Stimulated activated CD4-positive, alpha-beta T cell treated with anti-CD3 and anti-CD28 coated beads, Interleukin-15, amount 100 ng/mL, for 48 hours (primary cell): ENCODE measurements at places on chromosomes 13 and 19.

DNA sequence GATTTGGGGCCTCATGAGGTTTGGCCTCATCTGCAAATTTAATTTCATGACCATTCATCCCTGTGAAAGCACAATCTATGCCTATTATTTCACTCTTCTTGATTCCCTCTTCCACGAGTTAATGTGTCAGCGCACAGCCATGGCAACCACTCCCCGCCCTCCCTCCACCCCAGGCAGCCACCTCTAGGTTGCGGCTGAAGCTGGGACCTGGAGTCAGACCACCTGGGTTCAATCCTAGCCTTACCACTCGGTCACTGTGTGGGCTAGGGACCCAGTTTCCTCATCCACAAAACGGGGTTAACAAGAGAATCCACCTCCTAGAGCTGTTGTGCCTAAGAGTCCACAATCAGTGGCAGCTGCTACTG lies 9.8 kb downstream of the CHST8 start:
- no peak for DNase-seq

DNA sequence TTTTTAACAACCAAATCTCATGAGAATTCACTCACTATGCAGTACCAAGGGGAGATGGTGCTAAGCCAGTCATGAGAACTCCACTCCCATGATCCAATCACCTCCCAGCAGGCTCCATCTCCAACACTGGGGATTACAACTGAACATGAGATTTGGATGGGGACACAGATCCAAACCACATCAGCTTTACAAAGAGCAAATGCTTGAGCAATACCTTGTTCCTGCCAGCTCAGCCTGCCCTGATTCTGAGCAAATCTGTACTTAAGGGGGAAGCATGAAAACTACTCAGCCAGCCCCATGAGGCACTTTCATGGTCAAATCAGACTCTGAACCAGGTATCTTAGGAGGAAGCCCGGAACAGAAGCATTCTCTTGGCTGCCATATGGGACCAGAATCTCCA lies 259.9 kb downstream of the TBC1D4 start:
- DNase-seq = no peak

GRCh38 chr13:67238277-67238859 lies 8.2 kb upstream of the PCDH9 start:
- no peak for DNase-seq

GRCh38 chr19:3987619-3988371 lies 2.5 kb upstream of the EEF2 start:
- DNase-seq = peak; percentile 82

DNA sequence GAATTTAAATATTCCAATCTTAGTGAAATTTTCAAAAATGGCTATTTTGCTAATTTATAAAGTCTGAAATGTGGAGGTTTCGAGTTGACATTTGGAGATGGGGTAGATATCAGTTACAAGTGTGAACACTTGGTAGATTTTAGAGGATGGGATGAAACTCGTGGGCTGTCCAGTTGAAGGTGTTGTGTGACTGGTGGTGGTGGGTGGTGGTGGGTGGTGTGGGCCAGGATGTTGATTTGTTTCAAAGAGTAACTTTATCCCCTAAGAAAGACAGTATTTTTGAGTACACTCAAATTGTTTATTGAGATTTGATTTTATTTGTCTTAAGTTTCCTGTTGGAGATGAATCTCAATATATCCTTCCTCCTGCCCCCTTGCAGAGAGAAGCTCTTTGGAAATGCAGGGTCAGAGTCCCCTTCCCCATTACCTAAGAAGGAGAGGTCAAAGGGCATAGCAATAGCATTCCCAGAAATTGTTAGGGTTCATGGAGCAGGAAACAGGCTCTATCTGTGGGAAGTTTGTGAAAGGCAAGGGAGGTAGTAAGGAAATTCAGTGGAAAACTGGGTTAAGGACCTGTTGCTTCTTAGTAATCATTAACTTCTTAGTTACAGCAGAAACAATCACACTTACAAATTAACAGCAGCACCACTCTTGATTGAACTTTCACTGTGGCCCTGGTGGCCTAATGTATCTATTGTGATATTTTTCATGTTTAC lies 133.6 kb upstream of the RNF113B start:
- DNase-seq = no peak

GRCh38 chr13:29922896-29923295 lies 72.5 kb upstream of the UBL3 start:
- DNase-seq = no peak

GRCh38 chr13:51844862-51845573 lies at the start of gene TMEM272:
Gene TMEM272 (minus strand): TSS chr13:51845177. CDS start chr13:51838530, 6,647 bp downstream.
- peak; percentile 59 for DNase-seq

DNA sequence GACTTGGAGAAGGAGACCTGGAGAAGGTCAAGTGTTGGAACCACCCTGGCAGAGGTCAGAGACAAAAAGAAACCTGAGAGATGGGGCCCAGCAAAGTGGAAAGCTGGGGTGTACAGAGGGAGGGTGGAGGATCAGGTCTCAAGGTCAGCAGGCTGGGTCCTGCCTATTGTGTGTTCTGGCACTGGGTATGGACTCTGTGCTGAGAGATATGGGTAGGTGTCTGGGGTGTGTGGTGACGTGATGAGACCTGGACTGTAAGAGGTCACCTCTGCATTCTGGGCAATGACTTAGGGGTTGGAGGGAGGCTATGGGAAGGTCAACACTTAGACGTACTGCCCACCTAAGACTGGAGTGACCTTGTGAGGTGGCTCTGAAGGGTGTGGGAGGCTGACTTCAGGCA lies 88.1 kb downstream of the SCGB2B2 start:
- no peak for DNase-seq

DNA sequence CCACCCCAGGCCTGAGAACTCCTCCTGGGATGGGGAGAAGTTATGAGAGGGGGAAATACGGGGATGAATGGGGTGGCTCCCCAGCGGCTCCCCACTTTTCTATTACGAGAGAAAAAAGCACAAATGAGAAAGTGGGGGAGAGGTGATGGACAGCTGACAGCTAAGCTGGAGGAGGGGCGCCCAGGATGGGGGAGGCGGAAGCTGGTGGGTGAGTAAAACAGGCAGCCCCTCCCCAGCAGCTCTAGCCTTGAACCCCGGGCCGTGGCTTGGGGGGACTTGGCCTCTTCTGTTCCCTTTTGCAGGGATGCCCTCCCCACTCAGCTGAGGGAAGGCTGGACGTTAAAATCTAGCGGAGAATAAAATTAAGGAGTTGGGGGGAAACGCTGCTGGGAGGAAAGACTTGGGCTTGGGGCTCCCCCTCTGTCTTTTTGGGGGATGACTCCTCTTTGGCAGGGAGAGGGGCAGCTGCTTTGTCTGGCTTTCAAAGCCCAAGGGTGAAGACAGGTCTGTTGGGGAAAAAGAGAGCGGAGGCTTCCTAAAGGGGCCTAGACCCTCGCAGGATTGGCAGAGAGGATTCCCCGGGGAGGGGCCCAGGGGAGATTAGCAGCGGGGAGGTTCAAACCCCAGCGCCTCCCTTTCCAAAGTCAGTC lies 1.4 kb upstream of the SAMD1 start:
- DNase-seq = no peak

DNA sequence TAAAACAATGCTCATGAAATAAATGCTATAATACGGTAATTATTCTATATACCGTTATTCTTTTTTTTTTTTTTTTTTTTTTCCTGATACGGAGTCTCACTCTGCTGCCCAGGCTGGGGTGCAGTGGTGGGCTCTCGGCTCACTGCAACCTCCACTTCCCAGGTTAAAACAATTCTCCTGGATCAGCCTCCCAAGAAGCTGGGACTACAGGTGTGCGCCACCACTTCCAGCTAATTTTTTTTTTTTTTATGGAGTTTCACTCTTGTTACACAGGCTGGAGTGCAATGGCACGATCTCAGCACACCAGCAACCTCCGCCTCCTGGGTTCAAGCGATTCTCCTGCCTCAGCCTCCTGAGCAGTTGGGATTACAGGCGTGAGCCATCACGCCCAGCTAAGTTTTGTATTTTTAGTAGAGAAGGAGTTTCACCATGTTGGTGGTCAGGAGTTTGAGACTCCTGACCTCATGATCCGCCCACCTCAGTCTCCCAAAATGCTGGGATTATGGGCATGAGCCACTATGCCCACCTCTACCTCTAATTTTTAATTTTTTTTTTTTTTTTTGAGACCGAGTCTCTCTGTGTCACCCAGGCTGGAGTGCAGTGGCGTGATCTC lies 6.9 kb downstream of the PPP1R15A start:
- no peak for DNase-seq

DNA sequence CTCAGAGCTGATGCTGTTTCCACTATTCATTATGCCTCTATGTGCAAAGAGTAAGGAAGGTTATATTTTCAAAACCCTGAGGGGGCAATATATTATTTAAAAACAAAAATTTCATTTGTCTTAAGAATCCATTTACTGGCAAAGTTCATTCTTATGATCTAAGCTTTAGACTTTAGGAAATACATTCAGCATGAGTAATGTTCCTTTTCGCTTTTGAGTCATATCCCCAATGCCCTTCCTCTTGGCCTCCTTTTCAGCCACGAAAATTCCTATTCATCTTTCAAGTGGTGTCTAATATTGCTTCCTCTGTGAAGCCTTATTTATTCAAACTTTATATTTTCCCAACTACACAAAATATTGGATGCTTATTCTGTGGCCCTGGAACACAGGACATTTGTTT lies 1317.0 kb downstream of the PCDH9 start:
- DNase-seq = no peak

- no peak for DNase-seq
Measured at GRCh38 chr19:20640545-20640944, 20.8 kb downstream of the ZNF626 start.

GRCh38 chr19:42529248-42529764 lies 1.0 kb upstream of the CEACAM1 start:
- DNase-seq = peak; percentile 38

GRCh38 chr13:50403311-50403710 lies 388.1 kb downstream of the KCNRG start:
- no peak for DNase-seq
